Left ventricle myocardium inferior (tissue), 1 donor: ENCODE measurements at places on chromosomes 11 and 22. TPM values are rescaled to one million over a fixed set of nuclear protein-coding genes. Genes with fewer than 3 reads are reported as not detected.

The SPTY2D1 gene
- 8.7 TPM for total RNA-seq

The DNAJB13 gene
- not detected for total RNA-seq

The CD248 gene
- total RNA-seq, result 12.3 TPM

The PANX3 gene
- not detected for total RNA-seq

The SPI1 gene
- total RNA-seq, result 8.3 TPM

The ANO9 gene
- total RNA-seq, result 0.11 TPM

DNA sequence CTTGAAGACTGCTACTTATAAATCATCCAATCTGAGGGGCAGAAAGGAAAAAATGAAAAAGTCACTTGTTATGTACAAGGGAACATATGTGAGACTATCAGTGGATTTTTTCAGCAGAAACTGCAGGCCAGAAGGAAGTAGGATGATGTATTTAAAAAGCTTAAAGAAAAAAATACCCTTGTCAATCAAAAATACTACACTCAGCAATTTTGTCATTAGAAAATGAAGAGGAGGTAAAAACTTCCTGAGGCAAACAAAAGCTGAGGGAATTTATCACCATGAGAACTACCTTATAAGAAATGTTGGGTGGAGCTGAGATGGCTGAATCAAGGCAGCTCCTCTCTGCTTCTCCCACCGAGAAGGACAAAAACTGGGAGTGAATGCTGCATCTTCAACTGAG lies 21.1 kb downstream of the MRGPRX2 start:
- no peak for DNase-seq

DNA sequence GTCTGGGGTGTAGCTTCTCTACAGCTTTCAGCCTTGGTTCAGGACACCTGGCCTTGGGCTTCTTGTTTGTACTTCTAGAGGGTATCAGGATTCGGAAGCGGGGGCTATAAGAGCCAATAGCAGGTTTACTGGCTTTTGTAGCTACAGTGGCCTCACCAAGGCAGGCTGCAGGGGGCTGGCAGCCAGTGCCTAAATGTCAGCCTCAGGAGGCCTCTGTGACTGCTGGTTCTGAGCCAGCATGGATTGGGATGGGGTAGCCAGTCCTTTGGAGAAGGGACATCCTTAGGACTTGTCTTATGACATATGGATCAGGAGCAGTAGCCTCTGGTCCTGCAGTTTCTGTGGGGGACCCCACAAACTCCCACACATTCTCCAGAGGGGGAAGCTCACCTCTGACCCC lies 29.9 kb downstream of the EIF3F start:
- DNase-seq, result no peak

DNA sequence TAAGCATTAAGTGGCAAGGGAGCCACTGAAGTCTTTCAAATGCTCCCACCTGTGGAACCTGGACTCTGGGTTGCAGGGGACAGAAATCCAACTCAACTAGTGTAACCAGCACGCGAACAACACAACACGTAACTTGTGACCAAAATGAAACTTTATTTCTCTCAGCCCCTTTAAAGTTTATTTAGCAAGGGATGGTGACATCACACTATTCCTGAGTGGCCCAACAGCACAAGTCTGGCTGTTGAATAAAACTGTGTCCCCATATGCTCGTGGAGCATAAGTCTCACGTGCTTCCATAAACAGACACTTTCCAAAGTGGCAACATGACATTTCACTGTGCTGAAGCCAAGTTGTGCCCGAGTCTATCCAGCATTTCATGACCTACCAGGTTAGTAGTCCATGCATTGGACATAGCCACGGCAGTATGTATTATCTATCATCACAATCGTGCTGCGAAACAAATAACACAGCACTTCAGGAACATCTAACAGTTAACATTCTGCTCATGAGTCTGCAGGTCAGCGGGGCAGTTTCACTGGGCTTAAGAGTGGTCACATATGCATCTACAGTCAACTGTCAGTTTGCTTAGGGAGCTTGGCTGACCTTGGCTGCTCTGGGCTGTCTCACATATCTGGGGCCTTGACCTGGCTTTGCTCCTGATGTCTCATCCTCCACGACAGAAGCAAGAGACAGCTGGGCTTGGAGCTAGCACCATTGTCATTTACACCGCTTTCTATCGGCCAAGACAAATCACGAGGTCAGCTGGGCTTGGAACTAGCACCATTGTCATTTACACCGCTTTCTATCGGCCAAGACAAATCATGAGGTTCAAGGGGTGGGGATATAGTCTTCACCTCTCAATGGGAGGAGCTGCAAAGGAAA lies 35.0 kb upstream of the LMO2 start:
- no peak for DNase-seq

GRCh38 chr11:70054004-70054403 lies 24.1 kb upstream of the ANO1 start:
- no peak for DNase-seq

GRCh38 chr11:96227244-96227643 lies 115.8 kb downstream of the MAML2 start:
- no peak for DNase-seq

DNA sequence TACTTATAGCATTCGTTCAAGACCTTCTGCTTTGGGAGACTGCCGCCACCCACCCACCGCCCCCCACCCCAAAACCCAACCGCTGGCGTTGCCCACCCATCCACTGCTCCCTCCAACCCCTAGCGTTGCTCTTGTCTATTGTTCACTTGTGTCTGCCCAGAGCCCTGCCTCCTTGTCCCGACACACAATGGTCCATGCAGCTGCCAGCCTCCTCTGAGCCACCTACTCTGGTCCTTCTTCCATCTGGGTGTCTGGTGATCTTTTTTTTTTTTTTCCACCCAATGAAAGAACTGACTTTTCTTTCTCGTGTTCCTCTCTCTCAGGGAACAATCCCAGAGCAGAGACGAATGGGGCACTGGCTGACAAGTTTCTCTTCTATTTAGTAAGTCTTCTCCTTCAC lies 256.0 kb upstream of the SESN3 start:
- DNase-seq, result no peak

- DNase-seq, result peak; percentile 75
These were observed 94.7 kb upstream of the RASSF10 start for GRCh38 chr11:12914400-12914912.

DNA sequence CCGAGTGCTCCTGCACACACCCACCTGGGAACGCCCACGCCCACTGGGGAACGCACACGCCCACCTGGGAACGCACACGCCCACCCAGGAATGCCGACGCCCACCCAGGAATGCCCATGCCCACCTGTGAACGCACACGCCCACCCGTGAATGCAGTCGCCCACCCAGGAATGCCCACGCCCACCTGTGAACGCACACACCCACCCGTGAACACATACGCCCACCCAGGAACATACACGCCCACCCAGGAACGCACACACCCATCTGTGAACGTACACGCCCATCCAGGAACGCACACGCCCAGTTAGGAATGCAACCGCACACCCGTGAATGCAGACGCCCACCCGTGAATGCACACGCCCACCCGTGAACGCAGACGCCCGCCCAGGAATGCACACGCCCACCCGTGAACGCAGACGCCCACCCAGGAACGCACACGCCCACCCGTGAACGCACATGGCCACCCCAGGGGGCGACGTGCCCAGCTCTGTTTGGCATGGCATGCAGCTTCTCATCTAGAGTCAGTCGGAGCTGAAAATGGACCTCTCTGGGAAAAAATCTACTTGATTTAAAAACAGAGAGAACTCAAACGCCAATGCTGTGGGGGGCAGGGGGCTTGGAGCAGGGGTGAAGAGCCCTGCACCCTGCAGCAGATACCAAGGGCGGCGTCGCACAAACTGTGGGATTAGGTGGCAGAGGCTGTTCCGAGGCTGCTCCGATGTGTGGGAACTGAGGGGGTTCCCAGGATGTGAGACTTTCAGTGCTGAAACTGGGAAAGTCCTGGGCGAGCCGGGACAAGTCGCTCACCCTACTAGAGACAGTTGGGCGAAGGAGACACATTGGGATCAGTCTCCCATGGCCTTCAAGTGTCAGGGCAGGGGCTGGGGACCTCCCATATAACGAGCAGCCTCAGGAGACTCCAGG lies 83.3 kb downstream of the MYEOV start:
- DNase-seq, result peak; percentile 8

- no peak for DNase-seq
These were observed 321.6 kb downstream of the AASDHPPT start for GRCh38 chr11:106399076-106399511.

GRCh38 chr11:86919557-86920210 lies 35.5 kb downstream of the FZD4 start:
- no peak for DNase-seq

GRCh38 chr22:27835446-27835845 lies 33.9 kb upstream of the MN1 start:
- DNase-seq, result no peak

DNA sequence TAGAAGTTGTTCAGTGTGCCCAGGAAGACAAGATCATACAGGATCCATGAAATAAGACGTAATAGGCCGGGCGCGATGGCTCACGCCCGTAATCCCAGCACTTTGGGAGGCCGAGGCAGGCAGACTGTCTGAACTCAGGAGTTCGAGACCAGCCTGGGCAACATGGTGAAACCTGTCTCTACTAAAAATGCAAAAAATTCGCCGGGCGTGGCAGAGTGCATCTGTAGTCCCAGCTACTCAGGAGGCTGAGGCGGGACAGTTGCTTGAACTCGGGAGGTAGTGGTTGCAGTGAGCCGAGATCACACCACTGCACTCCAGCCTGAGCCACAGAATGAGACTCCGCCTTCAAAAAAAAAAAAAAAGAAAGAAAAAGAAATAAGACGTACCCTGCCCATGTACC lies 56.7 kb downstream of the APOL3 start:
- no peak for DNase-seq

- DNase-seq, result no peak
These were observed 61.1 kb downstream of the DEPDC5 start for GRCh38 chr22:31814942-31815341.

DNA sequence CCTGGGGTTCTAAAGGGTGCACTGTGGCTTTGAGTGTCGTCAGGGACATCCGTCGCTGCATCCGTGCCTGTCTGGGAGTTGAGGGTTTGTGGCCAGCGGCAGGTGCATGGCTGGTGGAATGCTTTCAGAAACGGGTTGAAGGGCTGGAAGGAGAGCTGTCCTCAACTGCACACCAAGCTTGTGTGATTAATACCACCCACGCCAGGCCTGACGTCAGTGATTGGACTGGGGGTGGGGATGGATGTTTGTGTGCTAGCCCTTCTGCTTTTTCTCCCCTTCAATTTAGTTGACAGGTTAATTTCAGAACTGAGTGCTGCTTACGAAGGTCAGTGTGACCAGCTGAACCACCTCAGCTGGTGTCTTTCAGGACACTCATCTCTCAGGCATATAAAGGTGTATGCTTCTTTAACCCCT lies 3.2 kb upstream of the GAB2 start:
- DNase-seq, result peak; percentile 52

DNA sequence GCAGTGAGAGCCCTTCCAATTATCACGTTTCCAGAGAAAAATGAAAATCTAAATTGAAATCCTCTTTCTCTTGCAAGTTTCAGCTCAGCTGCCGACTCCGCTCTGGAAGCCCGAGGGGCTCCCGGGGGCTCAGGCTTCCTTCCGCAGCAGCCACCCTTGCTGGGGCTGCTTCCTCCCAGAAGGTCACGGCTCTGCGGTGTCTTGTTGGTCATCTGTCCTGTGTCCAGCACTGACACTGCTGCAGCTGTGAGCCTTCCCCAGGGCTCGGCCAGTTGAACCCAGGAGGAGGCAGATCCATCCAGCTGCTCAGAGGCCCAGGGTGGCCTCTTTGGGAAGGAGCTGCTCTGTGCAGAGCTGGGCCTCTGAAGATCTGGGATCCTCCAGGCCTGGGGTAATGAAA lies 1337.2 kb downstream of the TBC1D22A start:
- DNase-seq, result no peak

DNA sequence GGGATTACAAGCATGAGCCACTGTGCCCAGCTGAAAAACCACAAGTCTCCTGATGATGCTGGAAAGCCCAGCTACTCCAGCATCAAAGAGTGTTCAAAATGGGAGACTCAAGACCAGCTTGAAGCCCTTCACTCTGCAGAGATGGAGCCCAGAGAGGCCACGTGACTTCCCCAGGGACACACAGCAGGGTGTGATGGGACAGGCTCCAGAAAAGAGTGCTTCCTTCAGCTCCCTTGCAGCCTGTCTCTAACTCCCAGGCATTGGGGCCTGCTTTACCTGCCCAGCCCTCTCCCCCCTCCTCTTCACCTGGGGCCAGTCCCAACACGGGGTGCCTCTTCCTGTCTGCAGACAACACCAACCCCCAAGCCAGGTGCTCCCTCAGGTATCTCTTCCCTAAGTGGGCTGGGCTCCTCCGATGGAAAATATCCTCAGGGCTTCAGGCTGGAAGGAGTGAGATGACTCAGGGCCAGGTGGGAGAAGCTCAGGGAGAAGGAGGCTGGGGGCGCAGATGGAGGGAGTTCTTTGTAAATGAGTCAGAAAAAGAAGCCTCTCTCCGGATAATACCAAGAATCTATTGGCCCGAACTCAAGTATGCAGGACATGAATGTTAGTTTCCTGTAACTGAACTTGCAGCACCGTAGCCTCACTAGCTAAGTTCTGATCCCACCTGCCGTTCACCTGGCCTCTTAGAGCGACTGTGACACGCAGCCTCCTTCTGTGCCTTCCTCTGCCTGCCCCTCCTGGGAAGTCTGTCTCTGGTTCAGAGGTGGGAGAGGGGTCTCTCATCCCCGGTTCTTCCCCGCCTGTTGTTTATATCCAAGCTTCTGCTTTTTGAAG lies 326.6 kb downstream of the MN1 start:
- no peak for DNase-seq

GRCh38 chr22:19962246-19962908 lies 20.8 kb upstream of the TXNRD2 start:
- DNase-seq, result peak; percentile 60

DNA sequence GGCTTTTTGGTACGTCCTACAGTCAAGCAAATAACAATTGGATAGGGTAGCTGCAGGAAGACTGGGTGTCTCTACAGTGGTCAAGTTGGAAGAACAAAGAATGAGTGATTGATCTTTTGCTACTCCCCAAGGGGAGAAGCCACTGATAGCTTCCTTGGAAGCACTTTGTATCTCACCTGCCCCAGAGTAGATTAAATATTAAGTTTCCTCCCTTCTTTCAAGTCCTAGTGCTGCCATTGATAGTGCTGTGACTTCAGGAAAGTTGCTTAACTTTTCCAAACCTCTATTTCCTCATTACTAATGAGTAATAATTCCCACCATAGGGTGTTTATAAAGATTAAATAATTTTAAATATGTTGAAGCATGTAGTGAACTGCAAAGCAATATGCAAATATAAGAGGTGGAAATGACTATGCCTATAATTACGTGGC lies 35.6 kb upstream of the EHF start:
- no peak for DNase-seq

- DNase-seq, result no peak
These were observed 10.6 kb upstream of the IFTAP start for GRCh38 chr11:36583667-36584066.

GRCh38 chr11:5857590-5857989 lies at the start of gene OR52E8:
Gene OR52E8 (minus strand): TSS chr11:5857690. CDS start chr11:5857690, 0 bp downstream.
- DNase-seq, result no peak
